ENCODE measurements at places on chromosomes 11 and 22.

DNA sequence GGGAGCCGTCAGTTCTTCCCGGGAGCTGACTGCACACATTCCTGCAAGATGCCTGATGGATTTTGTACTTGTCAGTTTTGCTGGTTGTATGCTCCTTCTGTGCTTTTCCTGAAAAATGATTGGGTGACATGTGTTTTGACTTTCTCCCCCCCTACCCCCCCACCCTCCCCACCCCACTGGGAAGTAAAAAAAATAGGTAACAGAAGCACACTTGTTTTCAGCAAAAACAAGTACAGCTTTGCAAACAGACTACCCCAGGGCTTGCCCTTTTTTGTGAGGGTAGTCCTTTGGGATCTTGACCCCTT lies 1.1 kb downstream of the PPFIA1 start:
- DNase-seq, result no peak

GRCh38 chr11:2878782-2879181 lies 6.8 kb downstream of the CDKN1C start:
- no peak for DNase-seq

GRCh38 chr11:42595876-42596275 lies 715.9 kb upstream of the API5 start:
- no peak for DNase-seq

DNA sequence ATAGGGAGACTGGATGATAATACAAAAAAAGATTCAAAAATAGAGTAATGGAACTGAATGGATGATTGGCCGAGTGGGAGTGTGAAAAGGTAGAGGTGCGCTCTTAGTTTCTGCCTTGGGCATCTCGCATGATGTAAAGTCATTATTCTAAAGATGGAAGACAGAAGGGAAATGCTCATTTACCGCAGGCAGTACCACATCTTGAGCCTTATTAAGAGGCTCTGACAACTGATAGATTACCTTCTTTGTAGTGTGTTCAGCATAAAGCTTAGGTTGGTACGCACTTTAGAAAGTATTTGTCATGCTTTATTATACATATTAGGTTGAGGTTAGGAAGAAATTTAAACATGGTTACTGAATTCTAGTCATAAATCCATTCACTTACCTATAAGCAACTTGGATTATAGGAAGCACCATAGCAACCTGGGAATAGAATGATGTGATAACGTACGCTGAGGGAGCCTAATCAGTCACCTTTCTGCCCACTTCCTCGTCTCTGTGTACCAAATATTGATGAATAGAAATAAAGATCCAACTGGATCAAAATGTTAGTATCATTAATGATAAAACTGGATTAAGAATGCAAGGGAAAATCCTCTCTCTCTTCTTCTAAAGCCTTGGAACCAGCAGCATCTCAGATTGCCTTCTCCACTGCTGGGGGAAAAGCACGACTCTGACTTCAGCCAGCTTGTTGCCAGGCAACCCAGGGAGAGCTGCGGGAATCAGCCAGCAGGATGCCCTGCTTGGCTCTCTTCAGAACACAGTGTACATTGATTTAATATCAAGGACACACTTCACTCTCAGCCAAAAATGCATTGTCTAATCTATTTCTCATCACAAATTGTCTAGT lies 29.0 kb upstream of the VWA5A start:
- DNase-seq, result no peak

GRCh38 chr11:34308049-34308912 lies 49.5 kb downstream of the ABTB2 start:
- DNase-seq, result no peak

DNA sequence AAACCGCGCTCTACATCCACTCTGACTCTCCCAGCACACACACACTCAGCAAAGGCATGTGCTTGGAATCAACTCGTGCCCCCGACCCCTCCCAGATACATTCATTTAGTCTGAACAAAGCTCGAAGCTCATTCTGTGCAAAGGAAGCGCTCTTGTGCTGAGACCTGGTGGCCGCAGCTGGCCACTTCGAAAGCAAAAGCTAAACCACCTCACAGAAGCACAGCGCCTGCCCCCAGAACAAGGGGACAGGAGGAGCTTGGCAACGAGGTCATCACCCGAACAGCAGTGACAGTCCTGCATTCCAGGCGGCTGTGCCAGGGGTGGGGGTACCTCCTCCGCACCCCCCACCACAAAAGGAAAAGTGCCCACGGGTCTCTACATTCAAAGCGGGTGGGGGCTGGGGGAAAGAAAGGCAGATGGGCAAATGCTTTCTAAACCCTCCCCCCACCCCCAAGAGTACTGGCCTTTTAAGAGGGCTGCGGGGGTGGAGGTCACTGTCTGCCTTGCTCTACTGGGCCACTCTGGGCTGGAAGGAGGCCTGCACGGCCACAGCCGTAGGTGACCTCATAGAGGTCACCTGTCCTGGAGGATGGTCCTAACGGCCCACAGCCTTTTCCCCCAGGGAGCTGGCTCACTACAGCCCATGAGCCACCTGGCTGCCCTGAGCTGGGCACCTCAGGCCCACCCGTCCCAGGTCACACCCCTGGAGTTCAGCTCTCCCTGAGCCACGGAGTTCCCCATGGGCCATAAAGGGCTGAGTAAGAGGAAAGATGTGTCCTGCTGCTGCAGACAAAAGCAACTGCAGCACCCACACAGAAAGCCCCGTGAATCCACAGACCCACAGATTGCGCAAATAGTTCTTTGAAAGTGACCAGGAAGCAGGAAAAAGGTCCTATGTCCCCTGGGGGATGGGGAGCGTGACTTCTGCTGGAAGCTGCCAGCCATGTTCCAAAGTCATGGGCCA lies 21.3 kb downstream of the CBX7 start:
- DNase-seq, result no peak

DNA sequence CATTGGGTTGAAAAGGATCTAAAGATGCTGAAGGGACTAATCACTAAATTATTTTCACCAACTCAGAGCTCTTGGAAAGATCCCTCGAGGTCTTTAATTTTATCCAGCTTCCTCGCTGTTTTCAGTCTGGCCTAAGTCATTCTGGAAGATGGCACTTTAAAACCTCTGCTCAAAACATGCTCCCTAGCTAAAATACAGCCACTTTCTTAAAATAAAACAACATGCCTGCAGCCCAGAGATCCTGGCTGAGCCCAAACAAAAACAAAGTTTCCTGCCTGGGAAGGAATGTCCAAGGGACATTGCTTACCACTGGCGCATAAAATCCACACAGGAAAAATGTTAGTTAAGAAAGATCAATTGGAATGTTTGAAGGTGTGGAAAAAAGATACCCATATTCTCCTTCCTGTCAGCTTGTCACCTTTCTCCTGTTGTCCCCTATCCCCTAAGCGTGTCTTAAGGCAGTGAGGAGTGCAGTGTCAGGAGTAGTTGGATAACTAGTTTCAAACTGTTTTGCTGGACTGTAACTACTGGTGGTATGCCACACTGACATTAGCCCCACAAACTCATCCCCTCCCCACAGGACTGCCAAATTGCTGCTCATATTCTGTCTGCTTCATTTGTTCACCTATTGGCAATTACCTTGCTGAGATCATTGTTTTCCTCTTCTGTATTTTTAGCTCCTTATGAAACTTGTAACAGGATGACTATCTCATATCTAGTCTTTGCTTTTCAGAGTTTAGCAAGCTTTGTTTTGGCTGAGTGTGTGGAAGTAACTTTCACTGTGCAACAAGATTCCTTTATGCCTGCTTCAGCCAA lies 108.3 kb upstream of the SESN3 start:
- DNase-seq, result no peak

DNA sequence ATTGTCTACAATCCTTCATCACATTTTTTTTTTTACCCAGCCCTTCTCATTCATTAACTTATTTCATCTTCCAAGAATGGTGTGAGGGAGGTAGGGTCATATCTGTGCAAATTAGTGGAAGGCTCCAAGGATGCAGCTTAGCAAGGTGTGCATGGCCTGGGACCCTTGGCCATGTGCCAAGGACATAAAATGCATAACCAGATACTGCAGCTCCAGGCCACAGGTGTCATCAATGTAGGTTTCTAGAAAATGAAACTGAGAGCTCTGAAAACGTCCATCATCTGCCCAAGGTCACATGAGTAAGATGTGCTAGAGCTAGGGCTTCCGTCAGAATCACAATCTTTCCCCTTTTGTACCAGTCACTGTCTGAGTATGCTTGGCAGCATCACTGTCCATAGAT lies 29.8 kb downstream of the ANKK1 start:
- DNase-seq, result no peak

DNA sequence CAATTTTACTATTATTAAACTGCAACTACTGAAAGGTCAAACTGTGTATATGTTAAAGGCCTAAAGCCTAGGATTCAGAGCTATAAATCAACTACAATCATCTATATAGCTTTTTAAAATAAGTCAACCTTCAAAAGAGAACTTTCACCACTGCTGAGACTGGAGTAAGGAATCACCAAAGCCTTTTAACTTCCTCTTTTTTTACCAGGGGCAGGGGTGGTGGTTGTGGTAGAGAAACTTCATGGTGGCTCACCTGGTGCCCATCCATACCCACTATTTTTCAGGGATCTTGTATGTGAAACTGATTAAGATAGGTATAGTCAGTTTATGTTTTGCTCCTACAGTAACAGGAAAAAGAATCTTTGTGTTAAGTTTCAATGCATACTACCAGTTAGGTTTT lies 31.5 kb downstream of the TSG101 start:
- DNase-seq, result no peak

- no peak for DNase-seq
These were observed 530.3 kb downstream of the TBC1D22A start for GRCh38 chr22:47292546-47293320.

DNA sequence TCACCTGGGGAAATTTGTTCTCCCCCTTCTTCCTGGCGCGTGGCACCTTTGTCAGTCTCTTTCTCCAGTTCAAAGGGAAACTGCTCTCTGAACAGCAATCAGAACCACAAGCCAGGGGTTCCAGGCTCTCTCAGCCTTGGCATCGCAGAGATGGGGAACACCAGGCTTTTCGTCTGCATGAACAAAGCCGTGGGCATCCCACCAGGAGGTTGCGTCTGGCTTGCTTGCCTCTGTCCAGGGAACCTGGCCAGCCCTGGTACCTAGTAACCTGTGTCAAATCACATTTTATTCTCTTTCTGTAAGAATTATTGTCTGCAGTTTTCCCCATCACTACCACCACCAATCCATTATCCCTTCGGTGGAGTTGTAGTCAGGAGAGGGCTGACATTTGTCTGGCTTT lies 107.0 kb downstream of the WNT7B start:
- no peak for DNase-seq

DNA sequence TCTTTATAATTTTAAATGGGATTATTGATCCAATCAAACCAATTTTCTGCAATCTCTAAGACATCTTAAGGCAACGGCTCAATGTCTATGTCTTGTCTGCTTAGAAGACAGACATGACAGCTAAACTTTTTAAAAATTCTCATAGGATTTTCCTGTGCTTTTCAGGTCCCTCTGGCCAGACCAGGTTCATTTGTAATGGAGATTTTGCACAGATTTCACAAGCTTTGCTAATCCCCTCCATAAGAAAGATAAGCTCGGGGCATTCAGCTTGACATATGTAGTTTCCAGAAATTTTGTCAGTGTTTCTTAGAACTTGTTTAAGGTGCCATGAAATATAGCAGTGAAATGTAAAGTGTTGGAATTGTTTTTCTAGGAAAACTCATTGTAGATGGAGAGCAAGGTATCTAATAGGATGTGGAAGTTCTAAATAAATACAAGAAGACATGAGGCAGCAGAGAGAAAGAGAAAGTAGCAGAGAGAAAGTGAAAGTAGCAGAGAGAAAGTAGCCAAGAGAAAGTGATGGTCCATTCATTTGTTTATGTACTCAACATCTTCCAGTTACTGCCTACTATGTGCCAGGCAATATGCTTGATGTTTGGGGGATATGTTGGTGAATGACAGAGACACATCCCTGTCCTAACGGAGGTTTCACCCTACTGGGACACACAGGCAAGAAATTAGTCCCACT lies 219.1 kb upstream of the ARHGAP42 start:
- DNase-seq, result no peak

- no peak for DNase-seq
These were observed 58.3 kb upstream of the FAT3 start for GRCh38 chr11:92166335-92166734.

DNA sequence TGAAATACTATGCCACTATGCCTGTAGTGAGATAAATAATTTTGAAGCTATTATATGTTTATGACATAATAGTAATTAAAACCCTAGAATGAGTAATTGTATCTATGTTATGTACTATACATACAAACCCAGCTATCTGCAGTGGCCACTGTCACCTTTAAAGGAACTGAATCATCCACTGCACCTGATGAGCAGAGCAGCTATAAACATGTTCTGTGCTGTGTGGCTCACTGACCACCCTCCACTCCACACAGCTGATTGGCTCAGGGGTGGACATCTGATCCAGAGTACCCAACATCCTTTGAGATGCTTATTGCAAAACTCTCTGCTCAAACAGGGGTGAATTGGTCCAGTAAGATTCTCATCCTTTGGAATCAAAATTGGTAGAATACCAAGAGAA lies 19.2 kb upstream of the RRAS2 start:
- DNase-seq, result no peak

GRCh38 chr11:11155962-11156815 lies 196.9 kb downstream of the CSNK2A3 start:
- DNase-seq, result peak; percentile 9

DNA sequence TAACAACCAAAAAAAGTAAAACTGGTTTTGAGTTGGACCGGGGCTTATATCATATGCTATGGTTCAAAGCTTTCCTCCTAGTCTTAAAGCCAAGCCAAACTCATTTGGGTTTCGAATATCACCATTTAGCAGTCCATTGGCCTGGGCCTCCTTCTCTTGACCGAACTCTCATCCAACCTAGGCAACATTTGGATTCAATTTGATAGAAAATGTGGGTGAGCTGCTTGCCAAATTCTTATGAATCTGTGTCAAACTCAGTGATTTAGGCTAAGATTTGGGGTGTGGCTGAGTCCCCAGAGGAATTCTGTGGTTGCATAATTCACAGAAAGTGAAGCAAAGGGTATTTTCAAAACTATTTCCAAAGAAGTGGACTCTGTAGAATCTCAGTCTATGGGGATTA lies 83.7 kb downstream of the BLID start:
- no peak for DNase-seq

DNA sequence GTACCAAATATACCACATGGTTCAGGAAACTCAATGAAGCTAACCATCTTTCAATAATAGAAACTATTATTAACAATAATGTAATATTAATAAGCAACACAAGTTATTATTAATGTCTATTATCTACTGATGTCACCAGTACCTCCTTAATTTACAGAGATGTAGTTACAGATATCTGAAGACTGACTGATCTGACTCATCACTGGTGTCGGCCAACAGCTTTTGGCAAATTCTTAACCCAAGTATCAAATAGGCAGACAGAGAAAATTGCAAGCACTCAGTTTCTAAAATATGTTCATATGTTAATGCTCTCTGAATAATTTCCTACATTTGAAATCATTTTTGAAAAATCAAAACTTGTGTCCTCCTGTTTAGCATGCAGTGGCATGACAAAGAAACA lies 100.4 kb upstream of the DDI1 start:
- no peak for DNase-seq
